ENCODE measurements at places on chromosomes 6 and 20.

DNA sequence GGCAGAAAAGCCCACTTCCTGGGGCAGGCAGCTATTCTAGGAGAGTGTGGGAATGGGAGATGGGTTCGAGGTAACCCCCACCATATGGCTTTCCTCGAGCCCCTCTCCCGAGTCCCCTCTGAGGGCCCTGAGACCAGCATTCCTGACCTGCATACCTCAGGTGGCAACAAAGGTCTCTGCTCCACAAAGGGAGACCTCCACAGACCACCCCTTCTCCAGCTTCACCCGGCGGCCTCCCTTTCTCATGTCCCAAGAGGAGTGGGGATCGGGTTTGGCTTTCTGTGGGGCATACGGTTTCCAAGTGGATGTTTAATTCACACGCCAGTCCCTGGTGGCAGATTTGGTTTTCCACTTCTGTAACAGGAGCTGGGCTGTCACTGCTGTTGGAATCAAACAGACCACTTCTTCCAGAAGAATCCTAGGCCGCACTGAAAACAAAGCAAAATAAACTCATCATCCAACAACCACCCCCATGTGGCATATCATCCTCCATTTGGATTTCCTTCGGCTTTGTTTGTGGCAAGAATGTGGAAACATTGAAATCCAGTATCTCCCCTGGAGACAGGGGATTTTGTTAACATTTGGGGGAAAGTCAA is 83.2 kb downstream of the DLL1 start:
- DNase-seq = no peak

GRCh38 chr6:4113649-4114048 is 21.7 kb downstream of the ECI2 start:
- DNase-seq = no peak

GRCh38 chr20:45972500-45973183 is 639 bp upstream of the ZNF335 start:
- no peak for DNase-seq

- no peak for DNase-seq
Observed at GRCh38 chr6:29141606-29142005, 29.1 kb upstream of the OR2J2 start.

- DNase-seq = no peak
Observed at GRCh38 chr20:32463642-32464400, 105.7 kb downstream of the ASXL1 start.

DNA sequence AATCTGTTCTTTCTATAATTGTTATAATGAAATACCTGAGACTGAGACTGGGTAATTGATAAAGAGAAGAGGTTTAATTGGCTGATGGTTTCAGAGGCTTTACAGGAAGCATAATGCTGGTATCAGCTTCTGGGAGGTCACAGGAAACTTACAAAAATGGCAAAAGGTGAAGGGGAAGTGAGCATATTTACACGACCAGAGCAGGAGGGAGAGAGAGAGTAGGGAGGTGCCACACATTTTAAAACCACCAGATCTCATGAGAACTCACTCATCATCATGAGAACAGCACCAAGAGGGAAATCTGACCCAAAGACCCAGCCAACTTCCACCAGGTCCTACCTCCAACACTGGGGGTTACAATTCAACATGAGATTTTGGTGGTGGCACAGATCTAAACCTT is 2.6 kb upstream of the SIRPB1 start:
- DNase-seq = no peak

GRCh38 chr6:84409911-84410310 is 182.5 kb upstream of the CEP162 start:
- no peak for DNase-seq

DNA sequence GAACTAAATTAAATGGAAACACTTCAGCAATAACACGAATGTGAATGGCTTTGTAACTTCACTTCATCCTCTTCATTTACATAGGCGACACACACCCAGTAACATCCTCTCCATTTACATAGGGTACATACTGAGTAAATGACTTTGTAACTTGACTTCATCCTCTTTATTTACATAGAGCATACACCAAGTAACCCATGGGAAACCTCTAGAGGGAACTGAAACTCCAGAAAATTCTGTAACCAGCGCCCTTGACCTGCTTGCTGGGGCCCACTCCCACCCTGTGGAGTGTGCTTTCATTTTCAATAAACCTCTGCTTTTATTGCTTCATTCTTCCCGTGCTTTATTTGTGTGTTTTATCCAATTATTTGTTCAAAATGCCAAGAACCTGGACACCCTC is 81.6 kb upstream of the OPRM1 start:
- DNase-seq = no peak

DNA sequence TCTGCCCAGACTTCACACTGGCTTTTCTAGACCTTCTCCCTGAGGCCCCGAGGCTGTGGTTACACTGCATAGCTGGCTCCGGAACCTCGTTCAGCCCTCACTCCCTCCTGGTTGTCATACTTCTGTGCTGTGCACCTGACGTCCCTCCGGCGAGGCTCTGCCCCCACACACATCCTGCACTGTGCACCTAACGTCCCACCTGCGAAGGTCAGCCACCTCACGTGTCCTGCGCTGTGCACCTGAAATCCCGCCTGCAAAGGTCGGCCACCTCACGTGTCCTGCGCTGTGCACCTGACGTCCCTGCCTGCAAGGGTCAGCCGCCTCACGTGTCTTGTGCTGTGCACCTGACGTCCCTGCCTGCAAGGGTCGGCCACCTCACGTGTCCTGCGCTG is 111.0 kb upstream of the FRMD1 start:
- no peak for DNase-seq

DNA sequence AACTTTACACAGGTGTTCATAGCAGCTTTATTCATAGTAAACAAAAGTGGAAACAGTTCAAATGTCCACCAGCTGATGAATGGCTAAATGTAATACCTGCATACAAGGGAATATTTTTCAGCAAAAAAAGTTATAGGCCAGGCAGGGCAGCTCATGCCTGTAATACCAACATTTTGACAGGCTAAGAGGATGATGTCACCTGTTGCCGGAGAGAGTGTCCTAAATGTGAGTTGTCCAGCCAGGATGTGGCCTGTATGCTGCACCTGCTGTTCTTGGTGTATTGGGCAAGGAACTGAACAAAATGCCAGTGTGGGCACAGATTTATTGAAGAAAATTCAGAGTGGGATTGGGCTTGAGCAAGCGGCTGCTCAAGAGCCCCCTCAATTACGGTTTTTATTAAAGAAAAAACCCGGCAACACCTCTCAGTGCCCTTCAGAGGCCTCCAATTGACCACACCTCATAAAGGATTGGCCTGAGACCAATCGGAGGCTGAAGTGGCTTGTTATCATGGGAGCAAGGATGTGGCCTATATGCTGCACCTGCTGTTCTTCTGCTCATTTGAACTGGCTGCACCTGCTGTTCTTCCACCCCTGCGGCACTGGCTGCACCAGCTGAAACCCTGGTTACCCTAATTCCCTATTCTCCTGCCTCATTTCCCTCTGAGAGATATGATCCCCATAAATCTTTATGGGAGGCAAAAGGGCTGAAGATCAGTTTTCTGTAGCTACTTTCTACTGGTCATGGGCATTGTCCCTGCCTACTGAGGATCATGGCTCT is 164.3 kb upstream of the PROKR2 start:
- no peak for DNase-seq

GRCh38 chr6:75437421-75437891 is 56.1 kb downstream of the FILIP1 start:
- no peak for DNase-seq

GRCh38 chr6:68718385-68719073 is 83.4 kb downstream of the ADGRB3 start:
- DNase-seq = no peak

- no peak for DNase-seq
Observed at GRCh38 chr20:7308163-7308562, 540.7 kb downstream of the BMP2 start.

- no peak for DNase-seq
Observed at GRCh38 chr20:8221887-8222419, 89.9 kb downstream of the PLCB1 start.

DNA sequence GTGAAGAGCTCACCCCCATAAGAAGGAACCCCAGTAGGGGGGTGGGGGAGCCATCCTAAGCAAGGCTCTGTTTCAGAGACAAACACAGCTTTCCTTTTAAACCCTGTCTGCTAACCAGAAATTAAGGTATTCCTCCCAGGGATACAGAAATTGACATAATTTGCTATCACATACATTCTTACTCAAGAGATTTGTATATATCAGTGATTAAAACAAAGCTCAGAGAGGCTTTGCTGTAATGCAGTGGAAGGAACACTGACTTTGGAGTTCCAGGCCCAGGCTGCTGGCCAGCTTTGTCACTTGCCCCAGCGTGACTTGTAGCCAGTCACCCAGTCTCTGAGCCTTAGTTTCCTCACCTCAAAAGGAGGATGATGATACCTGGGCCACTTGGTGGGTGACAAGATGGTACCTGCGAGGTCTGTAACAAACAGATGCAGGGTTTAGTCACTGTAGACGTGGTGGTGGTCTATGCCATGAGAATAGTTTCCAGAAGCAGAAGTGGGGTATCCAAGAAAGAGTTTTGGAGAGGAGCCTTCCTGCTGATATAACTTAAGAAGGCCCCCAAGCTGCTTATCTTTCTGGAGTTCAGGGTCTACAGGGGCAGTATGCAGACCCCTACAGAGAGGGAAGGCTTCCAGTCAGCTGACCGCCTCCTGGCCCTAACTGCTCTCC is 3.2 kb upstream of the FOXF2 start:
- no peak for DNase-seq

GRCh38 chr6:152943260-152943897 is 39.5 kb downstream of the FBXO5 start:
- no peak for DNase-seq

DNA sequence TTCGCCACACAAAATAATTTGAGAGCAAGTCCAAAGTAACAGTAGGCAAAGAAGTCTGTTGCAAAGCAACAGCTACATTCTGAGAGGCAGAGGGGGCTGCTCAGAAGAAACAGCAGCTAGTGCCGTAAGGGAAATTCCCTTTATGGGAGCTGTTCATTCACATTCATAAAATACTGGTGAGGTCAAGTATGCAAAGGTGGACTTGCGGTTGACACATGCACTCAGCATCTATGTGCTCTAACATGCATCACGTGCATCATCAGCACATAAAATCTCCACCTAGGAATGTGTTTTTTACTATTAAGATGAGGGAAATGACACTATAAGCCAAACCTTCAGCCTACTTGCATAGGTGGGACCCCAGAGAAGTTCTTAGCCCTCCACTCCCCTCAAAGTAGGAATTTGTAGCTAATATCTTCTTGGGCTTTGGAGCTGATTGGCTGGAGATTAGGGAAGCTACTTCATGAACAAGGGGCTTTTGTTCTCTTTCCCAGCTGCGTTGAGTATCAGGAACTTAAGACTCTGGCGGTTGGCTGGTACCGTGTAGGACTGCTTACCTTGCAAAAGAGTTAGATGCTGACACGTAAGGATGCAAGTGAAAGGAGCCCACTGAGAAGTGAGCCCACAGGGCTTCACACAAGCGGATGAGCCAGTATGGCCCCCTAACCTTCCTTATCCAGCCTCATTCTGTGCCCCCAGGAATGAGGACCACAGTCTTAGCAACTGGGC is 12.4 kb downstream of the CST3 start:
- no peak for DNase-seq

GRCh38 chr6:20790032-20790791 is 256.0 kb downstream of the CDKAL1 start:
- DNase-seq = no peak

GRCh38 chr20:53804920-53805894 is 211.6 kb upstream of the ZNF217 start:
- DNase-seq = no peak

DNA sequence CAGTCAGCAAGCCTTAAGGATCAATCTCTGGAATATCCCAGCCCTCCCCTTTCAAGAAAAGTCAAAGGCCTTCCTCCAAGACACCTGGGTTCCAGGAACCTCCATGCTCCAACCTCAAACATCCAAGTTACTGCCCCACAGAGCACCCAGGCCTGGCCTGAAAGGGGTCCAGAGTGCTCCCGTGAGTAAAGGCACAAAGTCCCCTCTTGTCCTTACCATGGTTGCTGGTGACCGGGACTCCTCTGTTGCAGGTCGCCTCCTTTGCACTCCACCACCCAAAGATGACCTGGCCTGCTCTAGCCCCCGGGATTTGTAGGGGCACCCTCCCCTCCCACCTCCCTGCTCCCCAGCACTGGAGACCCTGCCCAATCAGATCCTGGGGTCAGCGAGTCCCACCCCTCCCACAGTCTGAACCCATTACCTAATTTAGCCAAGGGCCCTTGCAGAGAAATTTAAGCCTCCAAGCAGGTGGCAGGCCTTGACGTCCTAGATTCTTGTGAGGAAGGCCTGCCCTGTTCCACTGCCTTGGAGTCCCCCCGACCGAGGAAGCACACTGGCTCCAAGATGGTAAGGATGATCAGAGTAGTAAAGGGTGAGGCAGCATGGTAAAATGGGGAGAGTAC is at the start of gene TNNC2:
TNNC2 (minus strand) TSS at position 283 of the 623 bp plus-strand sequence; CDS start at position 219, 64 bp downstream.
- no peak for DNase-seq

GRCh38 chr20:62211769-62212288 is 8.2 kb downstream of the HRH3 start:
- DNase-seq = no peak

- DNase-seq = no peak
Observed at GRCh38 chr20:30594112-30594511, 663.4 kb upstream of the DEFB115 start.

- no peak for DNase-seq
Observed at GRCh38 chr6:163226181-163226835, 188.2 kb upstream of the QKI start.

DNA sequence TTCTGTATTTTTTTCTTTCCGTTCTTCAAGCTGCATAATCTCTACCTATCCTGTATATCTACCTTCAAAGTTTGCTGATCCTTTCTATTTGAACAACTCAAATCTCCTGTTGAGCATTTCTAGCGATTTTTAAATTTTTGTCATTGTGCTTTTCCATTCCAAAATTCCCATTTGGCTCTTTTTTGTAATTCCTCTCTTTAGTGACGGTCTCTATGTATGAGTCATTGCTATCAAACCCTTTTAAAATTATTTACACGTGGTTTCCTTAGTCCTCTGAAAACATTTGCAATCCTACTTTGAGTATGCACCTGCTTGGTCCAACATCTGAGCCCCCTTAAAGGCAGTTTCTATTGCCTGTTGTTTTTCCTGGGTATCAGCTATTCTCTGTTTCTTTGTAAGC is 100.5 kb upstream of the FOXC1 start:
- no peak for DNase-seq

- no peak for DNase-seq
Observed at GRCh38 chr6:81023007-81023582, 729.4 kb downstream of the TENT5A start.

GRCh38 chr20:8661229-8661952 is 407.5 kb upstream of the PLCB4 start:
- DNase-seq = no peak

DNA sequence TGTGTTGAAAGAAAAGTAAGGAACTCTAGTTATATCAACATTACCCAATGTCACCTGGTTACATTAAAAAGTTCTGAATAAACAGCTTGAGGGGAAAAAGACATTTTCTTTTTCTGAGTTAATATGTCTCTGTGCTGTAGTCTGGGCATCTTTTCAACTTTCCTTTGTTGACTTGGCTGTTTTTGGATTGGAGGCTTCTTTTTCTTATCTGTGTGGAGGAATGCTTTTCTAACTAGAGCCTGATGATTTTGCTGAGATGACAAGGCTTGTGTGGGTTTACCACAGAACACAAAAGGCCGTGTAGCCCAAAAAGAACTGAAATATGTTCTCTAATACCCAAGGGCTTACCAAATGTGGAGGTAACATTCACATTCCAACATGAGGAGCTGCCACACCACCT is 161.8 kb downstream of the KCNQ5 start:
- no peak for DNase-seq

Data from cortex of kidney (tissue), 1 donor.